ENCODE measurements at places on chromosomes 6 and 20. TPM values are rescaled to one million over a fixed set of nuclear protein-coding genes. Genes with fewer than 3 reads are reported as not detected.

FLRT3 gene
- total RNA-seq, result 12.3 TPM

PTGIS gene
- total RNA-seq, result 13.0 TPM

TMEM217 gene
- total RNA-seq, result 13.3 TPM

GRCh38 chr6:130775411-130776012 is 51.7 kb upstream of the SMLR1 start:
- H3K4me3 ChIP-seq, result no peak overlapping the region
- no peaks in the 10 kb centered on the region for H3K27me3 ChIP-seq
- no peaks in the 10 kb centered on the region for H3K36me3 ChIP-seq
- no peaks in the 10 kb centered on the region for H3K4me1 ChIP-seq
- H3K27ac ChIP-seq, result no peak overlapping the region

DNA sequence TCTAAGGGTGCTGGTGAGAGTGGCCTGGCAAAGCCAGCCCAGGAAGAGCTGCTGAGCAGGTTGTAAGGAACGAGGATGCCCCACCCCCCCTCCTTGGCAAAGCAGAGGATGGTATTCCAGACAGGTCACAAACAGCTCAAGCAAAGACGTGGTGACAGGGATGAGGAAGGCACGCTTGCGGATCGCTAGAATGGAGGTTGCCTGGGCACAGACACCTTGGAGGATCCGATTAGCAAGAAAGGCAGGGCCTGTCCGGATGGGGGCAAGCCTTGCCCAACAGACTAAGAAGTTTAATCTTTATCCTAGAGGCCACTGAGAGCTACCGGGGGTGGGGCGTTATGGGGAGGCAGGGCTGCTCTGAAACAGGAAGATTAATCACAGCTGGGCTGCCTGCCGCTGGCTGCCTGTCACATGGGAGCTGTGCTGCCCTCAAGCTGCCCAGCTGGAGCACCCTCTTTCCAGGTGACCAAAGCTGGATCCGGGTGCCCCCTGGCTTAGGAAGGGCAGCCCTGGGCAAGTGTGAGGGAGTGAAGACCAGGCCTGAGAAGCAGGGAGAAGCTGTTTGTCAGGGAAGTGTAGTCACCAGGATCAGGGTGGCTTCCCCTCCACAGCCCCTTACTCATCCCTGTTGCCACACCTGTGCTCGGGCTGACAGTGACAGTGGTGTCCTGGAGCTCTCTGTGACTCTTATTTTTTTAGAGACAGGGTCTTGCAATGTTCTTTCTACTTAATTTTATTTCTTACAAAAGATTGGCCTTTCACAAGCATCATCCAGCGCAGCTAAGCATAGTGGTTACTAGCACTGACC is 9.1 kb upstream of the MAPK13 start:
- no peak overlapping the region for H3K27ac ChIP-seq
- H3K36me3 ChIP-seq, result no peaks in the 10 kb centered on the region
- no peaks in the 10 kb centered on the region for H3K27me3 ChIP-seq
- H3K4me3 ChIP-seq, result no peak overlapping the region

GRCh38 chr6:47170617-47170947 is 128.4 kb upstream of the ADGRF1 start:
- H3K4me1 ChIP-seq, result no peaks in the 10 kb centered on the region
- H3K36me3 ChIP-seq, result no peaks in the 10 kb centered on the region
- no peaks in the 10 kb centered on the region for H3K27me3 ChIP-seq
- H3K27ac ChIP-seq, result no peak overlapping the region
